Gastrocnemius medialis (tissue), 4 donors: ENCODE measurements at places on chromosomes 1 and 21. TPM values are rescaled to one million over a fixed set of nuclear protein-coding genes. Genes with fewer than 3 reads are reported as not detected.

DNA sequence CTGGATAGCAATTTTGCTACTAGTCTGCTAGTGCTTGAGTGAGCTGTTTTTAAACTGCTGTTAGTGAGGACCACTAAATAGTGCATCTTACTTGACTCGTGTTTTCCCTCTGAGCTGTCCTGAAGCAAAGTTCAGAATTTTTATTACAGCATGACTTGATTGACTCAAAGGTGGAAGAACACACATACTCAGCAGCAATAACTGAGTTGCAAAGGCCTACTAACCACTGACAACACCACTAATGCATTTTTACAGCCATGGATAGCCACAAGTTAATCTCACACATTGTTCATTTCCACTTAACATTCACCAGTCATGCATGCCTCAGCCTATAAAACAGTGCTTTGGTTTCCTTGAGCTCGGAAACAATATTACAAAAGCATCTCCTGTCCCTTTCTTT is 148.7 kb downstream of the RUNX1 start:
- no peak for DNase-seq

Gene DCST1
- total RNA-seq: not detected

DNA sequence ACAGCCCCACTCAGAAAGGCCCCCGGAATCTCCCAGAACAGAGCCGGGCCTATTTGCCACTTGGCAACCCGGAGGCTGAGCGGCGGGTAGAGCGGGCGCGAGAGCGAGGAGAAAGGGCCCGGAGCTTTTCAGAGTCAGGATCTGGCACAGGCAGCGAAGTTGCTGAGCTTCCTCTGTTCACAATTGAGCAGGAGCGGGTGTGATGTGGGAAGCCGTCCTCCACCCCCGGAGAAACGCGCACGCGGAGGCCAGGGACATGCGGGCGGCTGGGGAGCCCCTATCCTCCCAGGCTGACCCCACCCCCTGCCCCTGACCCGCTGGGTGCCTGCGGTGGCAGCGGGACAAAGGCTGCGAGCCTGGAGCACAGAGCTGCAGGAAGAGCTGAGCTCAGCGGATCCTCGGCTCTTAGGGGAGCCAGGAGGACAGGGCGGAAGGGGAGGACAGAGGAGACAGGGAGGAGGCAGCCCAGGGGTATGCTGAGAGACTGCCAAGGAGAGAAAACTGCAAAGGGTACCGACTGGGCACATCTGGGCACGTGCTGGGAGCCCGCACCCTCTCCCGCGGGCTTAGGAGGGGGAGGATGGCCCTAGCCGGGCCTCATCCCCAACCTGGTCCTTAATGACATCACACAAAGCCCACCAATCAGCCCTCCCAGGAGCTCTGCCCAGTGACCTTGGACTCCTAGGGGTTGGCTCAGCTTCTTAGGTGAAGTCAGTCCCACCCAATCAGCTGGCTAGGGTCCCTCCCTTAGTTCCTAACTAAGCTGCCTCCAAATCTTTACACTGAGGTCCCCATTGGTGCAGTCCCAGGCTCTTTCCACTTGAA is 9.3 kb downstream of the KIF21B start:
- DNase-seq: no peak

DNA sequence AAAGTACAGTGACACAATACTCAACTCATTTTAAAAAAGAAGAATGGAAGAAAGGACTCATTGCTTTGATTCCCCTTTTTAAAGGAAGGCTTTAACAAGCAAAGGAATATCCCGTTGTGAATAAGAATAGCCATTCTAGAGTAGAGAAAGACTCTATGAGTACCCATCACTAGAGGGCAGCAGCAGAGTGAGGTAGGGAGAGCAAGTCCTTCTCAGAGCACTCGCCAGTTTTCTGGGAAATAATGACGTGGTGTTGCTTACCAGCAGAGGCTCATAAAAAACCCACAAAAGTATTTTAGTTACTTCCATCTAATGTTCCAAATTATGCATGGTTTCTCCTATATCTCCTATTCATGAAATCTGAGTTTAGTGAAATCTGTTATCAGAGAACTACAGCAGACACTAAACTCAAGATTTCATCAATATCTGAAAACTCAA is 74.6 kb downstream of the USP24 start:
- peak; percentile 65 for DNase-seq

GRCh38 chr1:41599912-41600311 is 115.4 kb upstream of the EDN2 start:
- no peak for DNase-seq

- no peak for DNase-seq
Measured at GRCh38 chr1:109657970-109658369, 2.1 kb downstream of the GSTM4 start.

- DNase-seq: no peak
Measured at GRCh38 chr1:15882665-15883064, 35.2 kb downstream of the SPEN start.

DNA sequence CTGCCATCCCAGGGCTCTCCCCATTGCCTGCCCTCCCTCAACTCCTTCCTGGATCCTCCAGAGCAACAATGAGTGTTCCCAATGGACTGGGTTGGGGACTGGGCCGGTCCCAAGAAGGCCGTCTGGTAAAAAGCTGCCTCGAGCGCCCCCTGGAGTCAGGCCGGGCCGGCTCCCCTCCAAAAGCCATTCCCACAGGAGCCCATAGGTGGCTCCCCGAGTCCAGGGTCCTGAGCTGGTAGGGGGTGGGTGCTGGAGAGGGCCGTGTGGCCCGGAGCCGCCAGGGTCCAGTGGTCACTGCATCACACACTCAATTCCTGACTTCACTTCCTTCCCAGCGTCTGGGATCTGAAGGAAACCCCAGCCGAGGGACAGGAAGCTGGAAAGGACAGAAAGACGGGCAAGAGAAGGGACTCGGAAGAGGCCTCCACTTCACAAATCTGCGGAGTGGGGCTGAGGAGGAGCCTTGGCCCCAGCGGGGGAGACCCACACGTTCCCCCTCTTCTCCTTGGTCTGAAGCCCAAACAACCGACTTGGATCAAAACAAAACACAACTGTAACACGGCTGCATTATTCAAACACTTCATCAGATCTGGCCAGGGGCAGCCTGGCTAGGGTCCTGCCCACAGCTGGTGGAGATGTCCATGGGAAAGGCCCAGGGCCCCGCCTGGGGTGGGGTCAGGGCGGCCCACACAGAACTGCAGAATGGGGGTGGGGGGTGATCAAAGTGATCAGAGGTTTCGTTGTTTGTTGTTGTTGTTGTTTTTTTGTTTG is 10.9 kb upstream of the ALDH4A1 start:
- peak; percentile 71 for DNase-seq

DNA sequence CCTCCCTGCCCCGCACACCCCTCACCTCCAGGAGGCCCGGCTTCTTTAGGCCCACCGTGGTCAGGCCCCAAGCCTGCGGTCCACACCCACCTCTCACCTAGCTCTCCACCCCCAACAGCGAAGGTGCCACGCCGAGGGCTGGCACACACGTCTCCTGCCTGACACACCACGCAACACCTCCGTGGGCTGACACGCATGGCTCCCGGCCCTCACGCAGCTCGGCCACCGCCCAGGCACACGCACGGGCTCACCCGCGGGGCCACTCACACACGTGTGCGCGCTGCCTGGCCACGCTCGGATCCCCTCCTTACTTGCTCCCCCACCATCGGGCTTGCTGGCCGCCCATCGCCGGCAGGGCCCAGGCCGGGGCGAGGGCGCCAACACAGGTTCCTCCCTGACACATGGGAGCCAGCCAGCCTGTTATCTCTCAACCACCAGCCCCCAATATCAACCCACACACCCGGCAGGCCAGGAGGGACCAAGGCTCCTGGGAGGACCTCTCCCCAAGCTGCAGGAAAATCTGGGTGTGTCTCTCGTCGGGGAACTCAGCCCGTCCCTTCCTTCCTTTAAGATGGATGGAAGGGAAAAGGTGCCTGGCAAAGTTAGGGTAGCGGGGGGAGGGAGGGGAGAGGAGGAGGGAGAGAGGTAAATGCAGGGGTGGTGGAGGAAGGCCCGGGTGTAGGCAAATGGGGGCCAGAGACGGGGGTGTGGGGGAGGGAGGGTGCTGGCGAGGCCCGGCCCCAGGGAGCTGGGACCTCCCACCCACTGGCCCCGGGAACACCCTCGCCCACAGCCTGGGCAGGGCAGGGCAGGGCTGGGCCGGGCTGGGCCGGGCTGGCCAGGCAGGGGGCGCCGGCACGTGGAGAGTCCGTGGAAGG is 546 bp downstream of the ELOVL1 start:
- DNase-seq: no peak

DNA sequence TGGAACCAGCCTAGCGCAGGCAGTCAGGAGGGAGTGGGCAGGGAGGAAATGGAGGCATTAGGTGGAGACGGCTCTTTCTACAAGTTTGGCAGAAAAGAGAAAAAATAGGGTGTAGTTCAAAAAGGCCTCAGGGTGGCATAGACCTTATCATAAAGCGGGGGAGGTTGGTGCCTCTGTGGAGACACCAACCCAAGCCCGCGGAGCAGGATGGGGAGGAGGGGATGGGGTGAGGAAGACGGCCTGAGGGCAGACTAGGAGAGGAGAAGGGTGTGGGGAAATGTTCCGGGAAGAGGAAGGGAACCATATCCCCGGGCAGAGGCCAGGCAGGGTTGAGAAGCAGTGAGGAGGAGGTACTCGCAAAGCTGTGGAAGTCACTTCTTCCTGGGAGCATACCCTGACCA is 17.4 kb upstream of the SHE start:
- DNase-seq: no peak

DNA sequence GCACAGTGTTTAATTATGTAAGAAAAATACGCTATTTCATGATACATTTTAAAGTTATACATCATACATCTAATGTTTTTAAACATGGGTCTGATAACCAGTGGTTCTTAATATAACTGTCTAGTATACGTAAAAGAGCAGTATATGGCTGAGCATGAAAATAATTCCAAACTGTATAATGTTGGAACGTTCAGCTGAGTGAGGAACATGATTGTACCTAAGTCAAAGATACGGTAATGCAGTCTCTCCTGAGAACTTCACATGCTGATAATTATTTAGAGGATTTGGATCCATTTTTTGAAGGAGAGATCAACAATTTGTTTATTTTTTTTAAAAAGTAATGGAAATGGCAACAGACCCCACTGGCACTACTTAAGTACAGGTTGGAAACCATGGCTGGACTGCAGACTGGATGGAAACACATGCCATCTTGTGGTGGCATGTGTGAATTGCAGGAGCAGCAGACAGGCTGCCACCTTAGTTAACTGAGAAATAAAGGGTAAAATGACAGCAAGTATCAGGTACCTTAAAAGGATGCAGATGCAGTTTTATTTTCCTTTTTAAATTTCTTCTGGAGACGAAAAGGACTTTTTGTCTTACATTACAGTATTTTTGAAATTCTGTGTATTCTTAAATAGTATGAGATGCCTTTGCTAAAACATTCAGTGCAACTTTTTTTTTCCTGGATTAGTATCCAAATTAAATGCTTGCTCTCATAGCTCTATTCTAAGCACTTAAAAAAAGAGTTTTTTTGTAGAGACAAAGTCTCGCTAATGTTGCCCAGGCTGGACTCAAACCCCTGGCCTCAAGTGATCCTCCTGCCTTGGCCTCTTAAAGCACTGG is 73.8 kb downstream of the MTR start:
- no peak for DNase-seq

- DNase-seq: no peak
Measured at GRCh38 chr1:59071876-59072582, 224.9 kb upstream of the FGGY start.

DNA sequence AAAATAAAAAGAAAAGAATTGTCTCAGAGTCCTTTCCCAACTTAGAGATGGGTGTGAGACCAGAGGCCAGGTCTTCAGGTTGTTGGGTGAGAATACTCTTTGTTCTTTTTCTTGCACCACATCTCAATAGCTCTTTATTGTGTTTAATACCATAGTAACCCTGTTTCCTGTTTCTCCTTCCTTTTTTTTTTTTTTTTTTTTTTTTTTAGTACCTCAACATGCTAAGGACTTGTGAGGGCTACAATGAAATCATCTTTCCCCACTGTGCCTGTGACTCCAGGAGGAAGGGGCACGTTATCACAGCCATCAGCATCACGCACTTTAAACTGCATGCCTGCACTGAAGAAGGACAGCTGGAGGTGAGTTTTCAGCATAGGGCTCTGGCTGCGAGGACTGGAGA is 24.4 kb downstream of the CELF3 start:
- no peak for DNase-seq
